ENCODE measurements at places on chromosomes 7 and 10.

- no peak for DNase-seq
These were observed 221.6 kb downstream of the TCF7L2 start for GRCh38 chr10:113171662-113172061.

GRCh38 chr7:151794508-151795167, 82.3 kb downstream of the PRKAG2 start:
- DNase-seq: no peak

DNA sequence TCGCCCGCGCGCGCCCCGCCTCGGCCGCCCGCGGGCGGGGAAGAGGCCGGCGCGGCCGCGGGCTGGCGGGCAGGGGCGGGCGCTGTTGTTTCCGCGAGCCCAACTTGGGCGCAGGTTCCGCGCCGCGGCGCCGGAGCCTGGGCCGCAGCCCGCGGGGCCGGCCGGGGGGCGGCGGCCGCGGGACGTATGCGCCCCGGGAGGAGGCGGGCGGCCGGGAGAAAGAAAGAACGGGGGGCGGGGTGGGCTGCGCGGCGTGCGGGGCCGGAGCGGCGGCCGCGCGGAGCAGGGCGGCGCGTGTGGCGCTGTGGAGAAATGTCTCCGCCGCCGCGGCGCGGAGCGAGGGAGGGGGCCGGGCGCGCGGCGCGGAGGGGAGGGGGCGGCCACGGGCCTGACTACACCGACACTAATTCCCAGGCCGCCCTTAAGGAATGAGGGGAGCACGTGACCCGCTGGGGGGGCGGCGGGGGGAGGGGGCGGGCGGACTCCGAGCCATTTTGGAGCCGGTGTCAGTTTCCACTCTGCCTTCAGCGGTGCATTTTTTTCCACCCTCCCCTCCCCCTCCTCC, at the start of gene BMI1:
Gene BMI1, plus strand, starts transcription at position 509 of the 565 bp plus-strand sequence. CDS start 5,351 bp downstream, outside the sequence.
- no peak for DNase-seq

- no peak for DNase-seq
These were observed 77.1 kb upstream of the GNAI1 start for GRCh38 chr7:80057488-80057887.

- DNase-seq: no peak
These were observed 128.5 kb upstream of the TNS3 start for GRCh38 chr7:47710201-47710935.

GRCh38 chr7:131004371-131004770, 270.4 kb upstream of the KLF14 start:
- DNase-seq: no peak

DNA sequence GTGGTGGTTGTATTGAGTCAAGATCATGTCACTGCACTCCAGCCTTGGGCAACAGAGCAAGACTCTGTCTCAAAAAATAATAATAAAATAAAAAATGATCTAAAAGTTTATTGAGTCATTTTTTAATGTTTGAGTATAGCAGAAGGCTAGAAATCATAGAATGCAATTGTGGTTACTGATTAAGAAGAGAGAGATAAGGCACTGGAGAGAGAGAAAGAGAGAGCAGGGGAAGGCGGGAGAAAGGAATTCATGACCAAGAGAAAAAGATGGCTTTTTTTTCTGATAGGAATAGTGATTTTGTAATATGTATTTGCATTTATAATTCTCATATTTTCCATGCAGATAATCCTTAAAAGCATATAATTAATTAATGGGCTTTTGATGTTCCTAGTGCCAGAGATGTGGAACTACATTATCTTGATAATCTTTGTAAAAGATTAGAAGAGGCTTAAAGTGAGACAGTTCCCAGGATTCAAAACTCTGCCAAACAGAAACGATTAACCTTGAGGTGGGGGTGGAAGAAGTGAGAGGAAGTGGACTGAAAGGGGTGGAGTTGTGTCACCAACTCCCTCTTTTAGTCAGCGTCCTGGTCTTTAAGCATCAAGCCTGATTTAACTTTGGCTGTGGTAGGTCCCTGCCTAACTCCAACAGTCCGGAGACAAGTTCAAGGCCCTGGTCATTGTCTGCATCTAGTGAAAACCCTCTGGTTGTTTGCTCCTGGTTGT, 76.2 kb downstream of the CHN2 start:
- DNase-seq: no peak

DNA sequence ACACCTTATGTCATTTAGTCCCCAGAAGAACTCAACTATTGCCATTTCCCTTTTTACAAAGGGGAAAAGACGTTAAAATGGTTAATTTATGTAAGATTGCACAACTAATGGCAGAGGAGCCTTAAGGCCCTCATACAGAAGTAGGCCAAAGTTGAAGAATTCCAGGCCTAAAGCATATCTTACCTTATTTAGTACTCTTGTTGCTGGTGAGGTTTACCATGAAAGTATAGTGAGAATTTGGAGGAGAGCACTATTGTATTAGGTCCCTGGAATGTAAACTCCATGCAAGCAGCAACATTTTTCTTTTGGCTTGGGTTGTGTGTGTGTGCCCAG, 731 bp upstream of the CRPPA start:
- DNase-seq: no peak
